ENCODE measurements at places on chromosomes 2 and 18.

- DNase-seq, result no peak
Observed at GRCh38 chr2:196431076-196431475, 208.4 kb upstream of the CCDC150 start.

DNA sequence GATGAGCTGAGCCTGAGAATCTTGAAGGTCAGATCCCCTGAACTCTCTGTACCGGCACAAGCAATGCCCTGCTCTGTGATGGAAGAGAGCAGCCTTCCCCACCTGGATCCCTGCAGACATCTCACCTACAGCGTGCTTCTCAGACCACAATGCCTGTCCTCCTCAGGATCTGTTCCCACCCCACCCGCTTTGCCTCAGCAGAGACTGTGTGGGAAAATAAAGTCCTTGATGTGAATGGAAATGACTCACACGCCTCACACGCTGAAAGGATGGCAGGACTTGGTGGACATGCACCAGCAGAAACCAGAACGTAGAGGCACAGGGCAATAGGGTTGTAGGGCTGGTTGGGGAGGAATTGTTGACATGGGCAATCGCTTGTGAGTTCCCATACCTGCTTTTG lies 117.9 kb upstream of the POU3F3 start:
- DNase-seq, result no peak

- no peak for DNase-seq
Observed at GRCh38 chr2:63642946-63643345, 54.2 kb downstream of the MDH1 start.

DNA sequence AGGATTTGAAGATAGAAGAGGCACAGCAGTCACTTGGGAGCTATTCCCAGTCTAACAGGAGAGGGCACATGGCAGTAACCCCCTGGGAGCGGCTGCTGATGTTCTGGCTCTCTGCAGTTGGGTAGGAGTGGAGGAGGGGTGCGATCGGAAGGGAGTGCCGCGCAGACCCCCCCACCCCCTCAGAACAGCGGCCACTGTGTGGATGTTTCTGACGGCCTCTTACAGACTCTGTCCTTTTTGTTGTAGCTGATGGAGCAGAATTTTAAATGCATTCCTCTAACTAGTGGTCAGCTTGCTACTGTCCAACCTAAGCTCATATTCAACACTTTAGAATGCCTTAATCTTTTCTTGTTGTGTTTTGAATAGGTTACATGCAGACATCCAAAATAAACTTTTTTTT lies 127.9 kb downstream of the AGAP1 start:
- no peak for DNase-seq

DNA sequence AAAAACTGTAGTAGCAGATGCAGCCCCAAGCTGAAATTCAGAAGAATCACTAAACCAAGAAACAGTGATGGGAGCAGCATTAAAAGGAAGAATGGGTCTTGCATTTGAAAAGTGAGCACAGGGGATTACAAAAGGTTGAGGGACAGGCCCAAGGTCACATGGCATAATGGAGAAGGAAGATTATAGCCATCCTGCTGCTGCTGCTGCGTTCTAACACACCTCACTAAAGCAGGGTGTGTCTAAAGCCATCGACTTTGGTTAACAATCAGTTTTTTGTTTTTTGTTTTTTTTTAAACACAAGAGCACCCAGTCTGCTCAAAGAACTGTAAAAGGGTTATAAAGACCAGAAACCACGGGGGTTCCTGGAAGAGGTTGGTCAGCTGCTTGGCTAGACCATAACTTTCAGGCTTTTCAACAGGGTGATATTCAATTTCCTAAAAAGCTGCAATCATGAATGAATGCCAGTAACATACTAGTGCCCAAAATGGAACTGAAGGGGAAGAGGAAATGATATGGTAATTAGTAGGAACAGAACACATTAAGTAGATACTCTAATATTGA lies 102.6 kb downstream of the MYO5B start:
- no peak for DNase-seq

DNA sequence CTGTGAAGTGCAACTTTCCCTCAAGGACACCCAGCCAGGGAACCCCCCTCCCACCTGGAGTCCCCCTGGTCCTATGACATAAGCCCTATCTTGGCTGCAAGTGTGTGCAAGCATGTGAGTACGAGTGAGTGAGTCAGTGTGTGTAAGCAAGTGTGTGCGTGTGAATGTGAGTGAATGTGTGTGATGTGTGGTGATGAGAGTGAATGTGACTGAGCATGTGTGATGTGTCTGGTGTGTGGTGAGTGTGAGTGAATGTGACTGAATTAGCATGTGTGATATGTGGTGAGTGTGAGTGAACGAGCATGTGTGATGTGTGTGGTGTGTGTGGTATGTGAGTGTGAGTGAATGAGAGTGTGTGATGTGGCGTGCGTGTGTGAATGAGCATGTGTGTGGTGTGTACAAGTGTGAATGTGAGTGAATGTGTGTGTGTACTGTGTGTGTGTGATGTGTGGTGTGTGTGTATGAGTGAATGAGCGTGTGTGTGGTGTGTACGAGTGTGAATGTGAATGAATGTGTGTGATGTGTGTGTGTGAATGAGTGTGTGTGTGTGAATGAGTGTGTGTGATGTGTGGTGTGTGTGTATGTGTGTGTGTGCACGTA lies 68.8 kb upstream of the SMAD7 start:
- DNase-seq, result no peak

DNA sequence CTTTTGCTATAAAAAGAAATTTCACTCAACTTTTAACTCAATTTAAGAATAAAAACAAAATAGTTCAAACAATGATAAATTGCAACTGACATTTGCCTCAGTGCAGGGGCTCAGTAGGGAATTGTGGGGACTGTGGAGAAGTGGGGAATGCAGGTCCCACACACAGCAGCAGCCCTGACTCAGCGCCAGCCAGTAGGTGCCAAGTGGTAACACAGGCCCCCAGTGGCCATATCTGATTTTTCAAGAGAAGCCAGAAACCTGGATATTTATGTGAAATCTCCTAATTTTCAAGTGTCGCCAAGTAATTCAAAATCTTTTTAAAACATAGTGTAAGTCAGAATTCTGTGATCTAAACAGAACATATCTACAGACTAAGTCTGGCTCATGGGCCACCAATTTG lies 186.3 kb downstream of the EN1 start:
- no peak for DNase-seq

GRCh38 chr2:38966678-38967077 lies 77.0 kb downstream of the ARHGEF33 start:
- DNase-seq, result no peak

GRCh38 chr18:39660141-39660540 lies 2094.5 kb upstream of the CELF4 start:
- DNase-seq, result no peak

GRCh38 chr2:180604077-180604476 lies 376.3 kb upstream of the UBE2E3 start:
- DNase-seq, result no peak

DNA sequence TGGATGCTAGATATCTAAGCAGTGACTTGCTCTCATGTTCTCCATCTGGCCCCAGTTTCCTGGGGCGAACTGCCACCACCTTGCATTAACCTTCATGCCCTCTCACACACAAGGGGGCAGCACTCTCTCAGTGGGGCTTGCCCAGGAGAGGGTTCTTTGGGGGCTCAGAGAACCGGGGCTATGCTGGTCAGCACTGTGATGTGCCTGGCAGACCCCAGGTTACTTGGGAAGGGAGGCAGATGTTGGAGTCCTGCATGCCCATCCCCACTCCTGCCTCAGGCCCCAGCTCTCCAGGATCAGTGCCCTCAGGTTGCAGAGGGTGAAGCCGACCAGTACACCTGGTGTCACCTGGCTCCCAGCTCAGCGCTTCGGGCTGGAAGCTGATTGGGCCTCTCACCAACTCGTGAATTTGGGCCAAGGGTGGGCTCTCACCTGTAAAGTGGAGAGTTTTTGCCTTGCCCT lies 396.2 kb upstream of the HS6ST1 start:
- DNase-seq, result no peak

- DNase-seq, result no peak
Observed at GRCh38 chr2:44498551-44498950, 136.8 kb downstream of the CAMKMT start.

GRCh38 chr2:220198896-220199295 lies 571.5 kb downstream of the SLC4A3 start:
- peak; percentile 78 for DNase-seq

- DNase-seq, result no peak
Observed at GRCh38 chr18:50662177-50662576, 102.3 kb downstream of the MAPK4 start.

GRCh38 chr18:35005963-35006577 lies 35.1 kb upstream of the MAPRE2 start:
- peak; percentile 36 for DNase-seq

Data from non-pigmented ciliary epithelial cell (primary cell).